ENCODE measurements at places on chromosomes 4 and X.

- DNase-seq = no peak
Measured at GRCh38 chr4:66769441-66769840, 775.9 kb downstream of the CENPC start.

DNA sequence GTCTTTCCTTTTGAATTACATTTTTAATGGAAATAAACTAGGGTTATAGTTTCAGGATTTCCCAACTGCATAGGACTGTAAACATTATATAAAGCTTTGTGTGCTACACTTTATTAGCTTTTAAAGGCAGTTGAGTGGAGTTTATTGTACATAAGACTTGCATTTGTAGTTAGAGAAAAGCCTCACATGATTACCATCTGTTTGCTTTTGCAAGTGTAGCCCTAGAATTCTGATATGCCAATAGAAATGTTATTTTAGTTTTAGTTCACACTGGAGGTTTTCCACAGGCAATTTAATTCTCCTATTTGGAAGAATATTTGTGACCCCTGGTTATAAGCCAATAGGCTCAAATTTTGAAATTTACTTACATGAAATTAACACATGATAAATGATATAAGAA is 41.3 kb upstream of the ANK2 start:
- DNase-seq = no peak

- no peak for DNase-seq
Measured at GRCh38 chrX:106341823-106342222, 173.7 kb downstream of the PWWP3B start.

DNA sequence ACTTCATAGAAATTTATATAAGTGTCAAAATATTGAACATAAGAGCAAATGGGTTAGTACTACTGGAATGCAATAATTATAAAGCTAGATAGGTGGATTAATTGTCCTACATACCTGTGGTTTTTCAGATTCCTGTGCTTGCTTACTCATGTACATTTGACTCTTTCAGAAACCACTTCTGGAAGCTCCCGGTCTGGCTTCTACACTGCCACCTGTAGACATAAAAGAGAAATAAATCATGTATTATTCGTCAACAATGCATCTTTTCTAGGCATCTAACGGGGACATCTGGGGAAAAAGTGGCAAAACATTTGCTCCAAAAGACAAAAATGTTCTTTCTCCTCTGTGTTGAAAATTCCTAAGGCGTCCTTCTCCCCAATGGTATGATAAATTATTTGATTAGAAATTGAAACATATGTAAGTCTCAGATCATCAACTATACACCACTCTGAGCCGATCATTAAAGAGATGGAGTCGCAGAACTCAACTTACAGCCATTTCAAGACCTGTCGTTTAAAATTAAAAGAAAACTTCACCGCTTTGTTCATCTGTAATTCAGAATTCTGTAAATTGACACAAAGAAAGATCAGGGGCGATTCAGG is 648.7 kb upstream of the DIPK2B start:
- DNase-seq = no peak

DNA sequence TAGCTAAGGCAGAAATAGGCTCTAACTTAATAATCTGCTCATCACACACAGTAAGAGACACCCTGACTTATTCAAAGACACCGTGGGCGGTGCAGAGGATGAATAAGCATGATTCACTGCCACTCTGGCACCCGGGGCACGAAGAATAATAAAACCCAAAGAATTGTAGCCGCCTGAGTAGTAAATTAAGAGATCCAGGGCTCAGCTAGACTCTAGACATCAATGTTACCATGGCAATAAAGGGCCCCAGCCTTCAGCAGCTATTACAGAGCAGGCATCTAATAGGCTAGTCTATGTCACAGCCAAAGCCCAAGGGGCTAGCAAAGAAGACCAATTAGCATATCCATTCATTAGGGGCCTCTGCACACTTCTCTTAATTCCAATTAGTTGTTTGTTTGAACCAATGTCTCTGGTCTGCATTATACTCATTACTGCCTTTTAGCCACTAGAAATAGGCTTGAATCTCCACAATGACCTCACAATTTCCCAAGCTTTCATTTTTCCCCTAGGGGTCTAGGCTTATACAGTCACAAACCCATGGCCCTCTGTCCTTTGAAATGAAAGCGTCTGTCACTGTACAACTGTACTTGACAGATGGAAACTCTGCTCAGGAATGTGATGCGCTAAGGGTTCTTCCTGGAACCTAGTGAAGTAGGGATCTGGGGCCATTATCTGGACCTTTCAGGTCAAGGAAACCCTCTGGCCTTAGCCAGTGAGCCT is 3.0 kb upstream of the ATP1B4 start:
- peak; percentile 20 for DNase-seq

DNA sequence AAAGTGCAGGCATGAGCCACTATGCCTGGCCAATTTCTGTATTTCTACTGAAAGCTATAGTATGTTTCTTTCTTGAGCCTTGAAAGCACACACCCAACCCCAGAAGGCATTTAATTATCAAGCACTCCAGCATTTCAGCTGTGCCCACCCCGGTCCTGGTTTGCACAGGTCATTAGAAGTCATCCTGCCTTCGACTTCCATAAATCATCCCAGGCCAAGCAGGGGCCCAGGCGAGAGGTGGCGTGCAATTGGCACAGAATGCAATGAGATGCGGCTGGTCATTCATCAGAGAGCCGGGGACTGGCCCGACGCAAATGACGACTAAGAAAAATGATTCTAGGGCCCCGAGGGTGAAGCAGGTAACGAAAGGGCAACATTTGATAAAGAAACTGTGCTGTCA is 24.8 kb upstream of the CRMP1 start:
- DNase-seq = no peak

- no peak for DNase-seq
Measured at GRCh38 chr4:124635331-124635730, 77.2 kb downstream of the ANKRD50 start.

DNA sequence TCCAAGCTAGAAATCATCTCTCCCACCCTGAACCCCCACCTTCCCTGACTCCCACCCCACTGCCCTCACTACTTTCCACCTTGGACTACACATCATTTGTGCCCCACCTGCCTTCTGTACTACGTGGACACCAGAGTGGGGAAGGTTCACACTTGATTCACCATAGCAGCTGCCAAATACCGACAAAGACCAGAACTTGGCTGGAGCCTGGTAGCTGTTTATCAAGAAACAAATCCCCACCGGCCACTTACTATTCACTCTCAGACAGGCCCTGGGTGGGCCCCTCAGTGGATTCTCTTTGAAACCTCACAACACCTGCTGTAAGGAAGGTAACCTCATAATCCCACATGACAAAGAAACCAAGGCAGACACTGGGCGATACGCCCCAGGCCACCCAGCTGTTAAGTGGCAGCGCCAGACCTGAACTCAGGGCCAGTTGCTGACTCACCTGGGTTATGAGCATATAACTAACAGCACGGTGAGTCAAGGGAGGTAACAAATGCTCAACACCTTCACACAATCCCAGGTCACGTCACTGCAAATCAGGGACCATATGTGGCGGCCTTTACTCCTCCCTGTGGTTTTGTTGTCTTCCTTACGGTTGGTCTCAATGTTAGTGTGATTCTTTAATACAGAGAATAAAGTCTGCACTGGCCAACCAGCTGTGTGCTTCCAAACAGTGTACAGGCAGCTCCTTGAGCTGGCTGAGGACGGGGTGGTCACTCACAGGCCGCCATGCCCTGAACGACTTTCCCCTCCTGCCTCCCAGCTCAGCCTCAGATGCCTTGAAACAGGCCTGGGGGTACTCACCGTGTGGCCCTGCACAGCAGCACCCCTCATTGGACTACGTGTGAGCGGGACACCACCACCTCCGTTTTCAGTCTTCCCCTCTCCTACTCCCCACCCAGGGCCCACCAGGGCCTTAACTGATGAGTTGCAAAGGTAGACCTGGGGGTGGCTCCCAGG is 7.5 kb downstream of the WDR1 start:
- no peak for DNase-seq

DNA sequence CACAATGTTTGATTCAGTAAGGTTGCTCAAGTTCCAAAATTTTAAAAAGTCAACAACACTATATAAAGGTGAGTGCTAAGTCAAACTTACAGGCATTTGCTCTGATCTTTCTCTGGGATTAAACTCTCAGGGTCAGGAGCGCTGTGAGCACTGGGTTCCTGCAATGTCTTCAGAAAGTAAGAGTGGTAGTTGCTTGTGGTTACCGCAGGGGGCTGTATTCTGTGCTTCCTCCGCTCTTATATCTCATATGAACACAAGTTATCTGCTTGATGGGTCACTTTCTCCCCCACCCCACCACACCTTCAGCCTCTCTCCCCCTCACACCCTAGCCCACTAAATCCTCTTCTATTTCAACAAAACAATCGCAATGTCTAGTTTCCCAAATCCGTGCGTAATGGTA is 116.4 kb upstream of the IGSF1 start:
- no peak for DNase-seq

DNA sequence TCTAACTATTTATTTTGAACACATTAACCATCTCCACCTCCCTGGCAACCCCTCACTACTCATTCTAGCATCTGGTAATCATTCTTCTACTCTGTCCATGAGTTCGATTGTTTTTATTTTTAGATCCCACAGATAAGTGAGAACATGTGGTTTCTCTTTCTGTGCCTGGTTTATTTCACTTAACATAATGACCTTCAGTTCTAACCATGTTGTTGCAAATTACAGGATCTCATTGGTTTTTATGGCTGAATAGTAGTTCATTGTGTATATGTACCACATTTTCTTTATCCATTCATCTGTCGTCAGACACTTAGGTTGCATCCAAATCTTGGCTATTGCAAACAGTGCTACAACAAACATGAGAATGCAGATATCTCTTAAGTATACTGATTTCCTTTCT is 33.4 kb upstream of the FAM47B start:
- no peak for DNase-seq

DNA sequence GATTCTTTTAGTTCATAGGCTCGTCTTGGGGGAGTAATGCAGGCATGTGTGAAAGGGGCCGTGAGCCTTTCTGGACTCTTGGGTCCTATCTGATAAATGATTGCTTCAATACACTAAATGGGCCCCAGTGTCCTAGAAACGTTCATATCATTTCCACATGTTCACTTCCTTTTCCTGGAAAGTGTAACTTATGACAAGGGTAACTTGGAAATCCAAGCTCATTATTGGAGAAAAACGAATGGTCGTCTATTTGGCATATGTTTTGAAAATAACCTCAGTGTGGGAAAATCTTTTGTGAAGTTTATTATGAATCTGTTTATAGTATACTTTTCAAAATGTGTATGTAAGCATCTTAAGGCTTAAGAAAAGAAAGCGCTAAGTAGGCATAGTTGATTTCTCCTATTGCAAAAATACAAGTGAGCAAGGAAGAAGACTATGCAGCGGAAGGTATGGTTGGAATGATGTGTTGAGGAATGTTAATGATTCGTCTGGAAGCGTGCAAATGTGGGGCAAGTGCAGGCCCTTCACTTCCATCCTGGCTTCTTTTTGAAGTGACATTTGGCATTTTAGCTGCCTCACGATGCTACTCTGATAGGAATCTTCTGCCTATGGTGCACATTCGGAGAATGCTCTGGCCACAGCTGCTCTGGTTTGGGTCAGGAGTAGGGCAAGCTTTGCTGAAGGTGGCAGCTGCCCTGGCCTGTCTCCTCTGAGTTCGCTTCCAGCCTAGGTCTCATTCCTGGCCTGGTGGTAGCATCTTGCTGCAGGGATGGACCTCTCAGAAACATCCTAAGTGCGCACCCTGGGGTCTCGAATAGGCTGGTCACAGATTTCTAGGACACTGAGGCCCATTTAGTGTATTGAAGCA is 49.5 kb upstream of the STOX2 start:
- no peak for DNase-seq

- DNase-seq = no peak
Measured at GRCh38 chr4:8577972-8578371, 2.2 kb upstream of the GPR78 start.

GRCh38 chr4:93700571-93700970 is 128.0 kb upstream of the ATOH1 start:
- no peak for DNase-seq

GRCh38 chr4:26568446-26568994 is 15.4 kb upstream of the TBC1D19 start:
- no peak for DNase-seq

DNA sequence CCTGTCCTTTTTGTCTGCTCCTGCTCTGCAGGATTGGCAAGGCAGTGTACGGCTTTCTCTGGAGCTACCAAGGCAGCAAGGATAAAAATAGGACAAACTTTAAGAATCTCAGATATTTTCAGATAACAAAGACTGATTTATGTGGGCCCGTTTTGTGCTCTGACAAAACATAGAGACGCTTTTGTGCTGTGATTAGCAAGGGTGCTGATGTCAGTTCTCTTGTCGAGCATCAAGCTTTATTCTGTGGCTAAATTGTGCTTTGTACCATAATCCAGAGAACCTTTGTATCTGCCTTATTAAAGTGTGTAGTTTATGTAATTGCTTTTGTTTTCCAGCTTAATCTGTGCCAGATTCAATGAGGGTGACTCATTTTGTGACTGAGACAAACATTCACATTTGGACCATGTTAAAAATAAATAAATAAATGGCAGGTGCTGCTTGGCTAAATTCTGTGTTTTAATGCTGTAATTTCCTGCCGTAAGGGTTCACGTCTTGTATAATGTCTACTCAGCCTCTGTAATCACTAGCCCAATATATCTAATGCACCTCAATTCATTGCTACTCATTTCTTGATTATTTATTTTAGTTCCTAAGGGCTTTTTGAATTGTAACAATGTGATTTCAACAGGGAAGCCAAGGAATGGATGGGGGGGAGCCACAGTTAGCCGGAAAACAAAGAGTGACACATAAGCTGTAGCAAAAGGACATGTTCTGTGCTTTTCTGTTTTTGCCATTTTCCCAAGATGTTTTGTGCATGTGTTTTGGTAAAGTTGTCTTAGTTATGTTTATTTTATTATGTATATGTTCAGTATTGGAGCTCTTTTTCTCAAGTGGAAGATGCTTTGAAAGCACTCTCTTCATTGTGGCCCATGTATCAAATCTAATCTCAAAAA is 75.1 kb downstream of the GAB1 start:
- no peak for DNase-seq

DNA sequence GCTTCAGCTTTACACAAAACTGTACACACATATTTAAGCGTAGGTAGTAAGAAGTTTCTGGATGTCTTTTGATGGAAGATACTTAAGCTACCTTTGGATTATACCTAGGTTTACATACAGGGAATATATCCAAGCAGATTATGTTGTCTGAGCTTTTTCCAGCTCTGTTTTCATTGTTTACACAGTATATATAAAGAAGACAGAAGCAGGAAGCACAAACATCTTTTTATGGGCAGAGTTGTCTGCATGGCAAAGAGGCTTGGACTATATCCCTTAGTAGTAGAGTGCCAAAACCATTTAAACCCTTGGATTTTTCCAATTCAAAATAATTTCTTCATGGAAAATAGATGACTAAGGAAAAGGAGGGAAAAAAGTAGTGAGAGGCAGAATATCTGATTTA is 329.4 kb upstream of the AGA start:
- no peak for DNase-seq

DNA sequence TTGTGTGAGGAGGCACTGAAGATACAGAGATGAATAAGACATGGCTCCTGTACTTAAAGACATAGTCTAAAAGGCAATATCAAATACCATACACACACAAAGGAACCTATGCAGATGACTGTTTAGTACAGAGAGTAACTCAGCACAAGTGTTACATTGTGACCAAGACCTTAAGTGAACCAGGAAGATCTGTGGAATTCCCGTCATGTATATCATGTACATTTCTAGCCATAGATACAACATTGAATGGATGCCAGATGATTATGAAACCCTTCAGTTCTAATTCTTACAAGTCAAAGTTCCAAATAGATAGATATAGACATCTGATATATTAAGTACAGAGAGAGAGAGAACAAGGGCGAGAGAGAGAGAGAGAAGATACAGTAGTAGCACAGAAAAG is 73.2 kb downstream of the PAK3 start:
- no peak for DNase-seq

All from activated CD4-positive, alpha-beta T cell treated with anti-CD3 and anti-CD28 coated beads for 24 hours (primary cell).